Renal pelvis (tissue), 12 donors: ENCODE measurements at places on chromosomes 7 and 10. TPM values are rescaled to one million over a fixed set of nuclear protein-coding genes. Genes with fewer than 3 reads are reported as not detected.

Gene HMX2
- polyA plus RNA-seq: 1.6 TPM

- DNase-seq: no peak
These were observed at the start of gene LLCFC1 for GRCh38 chr7:142939226-142939910. TSS of gene LLCFC1 (plus strand) at chr7:142939484. CDS start at chr7:142939622, 138 bp downstream.

GRCh38 chr7:115933471-115933870 lies 97.1 kb downstream of the TFEC start:
- no peak for DNase-seq

GRCh38 chr10:2019281-2019680 lies 282.0 kb upstream of the ADARB2 start:
- DNase-seq: no peak

Gene STEAP1B
- 1.3 TPM for polyA plus RNA-seq

- no peak for DNase-seq
These were observed 47.4 kb upstream of the NAMPT start for GRCh38 chr7:106332201-106332600.

- DNase-seq: no peak
These were observed 29.5 kb downstream of the PAX2 start for GRCh38 chr10:100774876-100775275.

- no peak for DNase-seq
These were observed 3.2 kb downstream of the INSIG1 start for GRCh38 chr7:155300641-155301452.

DNA sequence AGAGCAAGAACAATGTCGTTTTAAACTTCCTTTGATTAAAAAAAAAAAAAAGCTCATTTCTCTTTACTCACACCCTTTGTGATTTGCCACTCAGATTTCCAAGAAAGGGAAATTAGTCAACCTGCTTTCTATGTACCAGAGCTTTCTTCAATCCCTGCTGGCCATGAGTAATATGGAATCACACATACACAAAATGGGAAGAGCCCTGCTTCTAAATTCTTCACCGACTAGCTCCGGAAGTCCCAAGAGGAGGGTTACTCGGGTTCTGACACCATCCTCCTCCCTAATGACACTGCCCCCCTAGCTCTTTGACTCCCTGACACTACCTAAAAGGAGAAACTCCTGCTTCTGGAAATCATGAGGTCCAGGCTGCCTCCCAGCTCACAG lies 81.8 kb upstream of the SFMBT2 start:
- no peak for DNase-seq

Gene PIK3CG
- polyA plus RNA-seq: 2.6 TPM

Gene PVRIG
- polyA plus RNA-seq: 8.1 TPM

Gene SEM1
- polyA plus RNA-seq: 162 TPM

- DNase-seq: no peak
These were observed 38.6 kb downstream of the HACD1 start for GRCh38 chr10:17578603-17579002.

DNA sequence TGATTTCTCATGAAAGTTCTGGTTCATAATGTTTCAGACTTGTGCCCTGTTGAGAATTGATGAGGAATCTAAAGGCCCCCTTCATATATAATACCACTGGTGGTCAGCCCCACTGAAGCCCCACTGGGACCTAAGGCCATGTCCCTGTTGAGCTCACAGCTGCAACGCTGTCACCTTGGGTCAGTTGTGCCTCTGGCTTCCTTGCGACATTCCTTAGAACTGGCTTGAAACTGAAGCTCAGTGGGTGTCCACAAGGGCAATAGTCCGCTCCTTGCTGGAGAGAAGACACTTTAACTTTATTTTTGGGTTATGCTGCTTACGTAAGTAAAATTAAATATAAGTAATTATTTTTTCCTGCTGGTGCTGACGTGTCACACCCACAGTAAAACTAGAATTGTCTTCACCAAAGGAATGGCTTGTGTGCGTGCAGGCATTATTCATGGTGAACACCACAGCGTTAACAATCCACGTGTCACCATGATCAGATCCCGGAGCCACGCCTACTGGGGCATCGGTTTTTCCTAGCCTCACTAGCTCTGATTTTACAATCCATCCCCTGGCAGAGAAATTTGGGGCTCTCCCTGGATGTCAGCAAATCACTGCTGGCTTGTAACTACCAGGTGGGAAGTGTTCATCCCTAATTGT lies 66.5 kb downstream of the BICC1 start:
- no peak for DNase-seq

GRCh38 chr7:81235997-81236396 lies 317.1 kb upstream of the SEMA3C start:
- no peak for DNase-seq

Gene NACAD
- 7.0 TPM for polyA plus RNA-seq

Gene HABP2
- polyA plus RNA-seq: 0.40 TPM

DNA sequence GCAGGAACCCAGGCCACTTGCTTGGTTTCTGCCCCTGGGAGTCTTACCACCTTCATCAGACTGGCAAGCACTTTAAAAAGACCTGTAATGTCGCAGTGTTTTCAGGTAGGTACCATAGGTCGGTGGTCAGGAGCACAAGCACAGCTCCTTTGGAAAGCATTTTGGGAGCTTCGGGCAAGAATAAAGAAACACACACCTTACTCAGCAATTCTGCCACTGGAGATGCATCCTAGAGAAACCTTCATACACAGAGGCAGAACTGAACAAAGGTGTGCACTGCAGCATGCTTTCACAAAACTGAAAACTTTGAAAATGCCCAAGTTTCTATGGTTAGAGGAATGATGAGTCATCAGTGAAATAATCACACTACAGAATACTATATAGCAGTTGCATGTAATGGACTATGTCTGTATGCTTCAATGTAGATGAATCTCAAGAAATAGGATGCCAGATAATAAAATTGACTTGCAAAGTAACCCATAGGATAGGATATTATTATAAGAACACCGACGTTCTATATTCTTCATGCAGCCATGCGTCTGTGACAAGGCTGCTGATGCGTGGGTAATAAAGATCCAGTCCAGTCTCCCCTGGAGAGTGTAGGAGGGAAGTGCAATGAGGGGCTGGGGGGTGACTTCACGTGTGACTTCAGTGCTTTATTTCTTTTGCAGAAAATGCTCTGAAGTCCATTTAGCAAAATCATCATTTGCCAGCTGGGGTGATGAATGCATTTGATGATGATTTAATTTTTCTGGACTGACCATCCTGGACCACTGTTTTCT lies 309.5 kb downstream of the WDR37 start:
- DNase-seq: no peak

Gene SLC26A5
- polyA plus RNA-seq: 0.81 TPM

GRCh38 chr7:133053321-133053891 lies 28.5 kb downstream of the CHCHD3 start:
- DNase-seq: no peak

DNA sequence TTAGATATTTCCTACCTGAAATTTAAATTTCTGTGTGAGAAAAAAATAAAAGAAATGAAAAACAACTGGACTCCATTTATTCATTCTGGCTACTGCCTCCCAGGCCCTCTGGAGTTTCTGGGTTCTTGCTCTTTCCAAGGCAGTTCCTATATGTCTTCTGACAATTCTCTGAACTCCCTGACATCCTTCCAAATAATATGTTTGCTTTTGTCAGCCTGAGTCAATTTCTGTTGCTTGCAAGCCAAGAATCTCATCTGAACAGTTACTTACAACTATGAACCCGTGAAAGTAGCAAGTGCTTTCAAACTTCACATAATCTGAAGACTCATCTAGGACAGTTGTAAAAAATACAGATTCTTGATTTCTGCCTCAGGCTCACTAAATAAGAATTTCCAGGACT lies 216.7 kb upstream of the NPVF start:
- no peak for DNase-seq

Gene HHEX
- 8.9 TPM for polyA plus RNA-seq

GRCh38 chr7:84183741-84184140 lies 10.8 kb downstream of the SEMA3A start:
- DNase-seq: no peak

GRCh38 chr7:17095931-17096330 lies 202.5 kb upstream of the AHR start:
- DNase-seq: no peak

Gene NEBL
- 92.3 TPM for polyA plus RNA-seq

Gene SLC26A4
- 2.3 TPM for polyA plus RNA-seq

- DNase-seq: peak; percentile 78
These were observed 159.6 kb downstream of the PARD3 start for GRCh38 chr10:34655286-34656170.

Gene CTTNBP2
- polyA plus RNA-seq: 32.1 TPM

Gene AKR1C8
- 0.49 TPM for polyA plus RNA-seq

DNA sequence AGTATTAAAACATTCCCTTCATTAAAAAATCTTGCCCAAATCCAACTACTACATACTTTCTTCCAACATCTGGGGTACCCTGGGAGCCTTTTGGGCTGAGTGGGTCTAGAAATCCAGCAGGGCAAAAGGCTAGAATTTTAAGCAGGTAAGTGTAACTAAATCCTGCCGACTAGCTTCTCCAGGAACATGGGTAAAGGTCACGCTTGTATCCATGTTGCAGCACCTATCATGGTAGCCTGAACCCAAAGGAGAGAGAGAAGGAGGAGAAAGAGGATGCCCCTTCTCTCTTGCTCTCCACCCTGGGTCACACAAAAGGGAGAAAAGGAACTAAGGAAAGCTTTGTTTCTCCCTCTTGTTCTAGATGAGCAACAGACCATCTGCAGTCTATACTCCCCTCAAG lies 53.3 kb downstream of the ZNF680 start:
- no peak for DNase-seq

DNA sequence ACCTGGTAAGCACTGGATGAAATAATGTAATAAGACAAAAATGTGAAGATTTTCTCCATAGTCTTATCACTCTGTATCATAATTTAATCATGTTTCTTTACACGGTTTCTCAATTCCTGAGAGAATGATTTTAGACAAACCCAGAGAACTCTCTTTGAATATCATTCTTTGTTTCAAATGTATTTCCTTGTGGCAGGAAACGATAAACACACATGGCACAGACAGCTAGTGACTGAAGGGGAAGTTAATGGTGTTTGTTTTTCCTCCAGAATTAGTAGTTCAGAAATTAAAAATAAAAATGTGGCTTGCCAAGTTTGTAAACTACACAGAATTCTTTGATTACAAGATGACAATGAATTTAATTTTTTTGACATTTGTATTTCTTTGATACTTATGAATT lies 163.7 kb upstream of the PRPS1L1 start:
- no peak for DNase-seq

Gene CTAGE15
- 0.74 TPM for polyA plus RNA-seq

Gene TMEM178B
- 0.27 TPM for polyA plus RNA-seq

Gene PDSS1
- polyA plus RNA-seq: 14.8 TPM

GRCh38 chr7:135147341-135147898 lies 452 bp upstream of the TMEM140 start:
- no peak for DNase-seq

- DNase-seq: no peak
These were observed 195.5 kb downstream of the CELF2 start for GRCh38 chr10:11213137-11213536.

- DNase-seq: peak; percentile 19
These were observed 322.4 kb downstream of the HGF start for GRCh38 chr7:81447351-81447952.

Gene MBL2
- polyA plus RNA-seq: not detected

- DNase-seq: no peak
These were observed 7.4 kb downstream of the YWHAG start for GRCh38 chr7:76351372-76351771.

GRCh38 chr7:7428806-7429205 lies 106.9 kb downstream of the COL28A1 start:
- peak; percentile 55 for DNase-seq
